ENCODE measurements at places on chromosomes 6 and 20.

DNA sequence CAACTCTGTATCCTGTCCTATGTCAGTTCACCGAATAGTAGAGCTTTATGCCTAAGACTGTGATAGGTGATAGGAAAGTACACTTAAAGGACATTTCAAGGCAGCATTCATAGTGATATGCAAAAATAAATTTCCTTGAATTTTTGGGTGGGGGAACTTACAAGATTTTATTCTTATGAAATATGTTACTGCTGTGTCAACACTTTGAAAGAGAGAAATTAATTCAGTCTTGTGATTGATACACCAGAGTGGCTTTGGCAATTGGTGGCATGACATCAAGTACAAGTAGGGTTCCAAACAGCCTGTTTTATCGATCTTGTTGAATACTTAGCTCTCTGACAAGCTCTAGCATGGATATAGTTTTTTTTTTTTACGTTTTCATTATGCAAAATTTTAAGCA is 72.3 kb downstream of the QKI start:
- no peak for DNase-seq

- DNase-seq = no peak
Measured at GRCh38 chr6:98469141-98469540, 365.2 kb upstream of the POU3F2 start.

DNA sequence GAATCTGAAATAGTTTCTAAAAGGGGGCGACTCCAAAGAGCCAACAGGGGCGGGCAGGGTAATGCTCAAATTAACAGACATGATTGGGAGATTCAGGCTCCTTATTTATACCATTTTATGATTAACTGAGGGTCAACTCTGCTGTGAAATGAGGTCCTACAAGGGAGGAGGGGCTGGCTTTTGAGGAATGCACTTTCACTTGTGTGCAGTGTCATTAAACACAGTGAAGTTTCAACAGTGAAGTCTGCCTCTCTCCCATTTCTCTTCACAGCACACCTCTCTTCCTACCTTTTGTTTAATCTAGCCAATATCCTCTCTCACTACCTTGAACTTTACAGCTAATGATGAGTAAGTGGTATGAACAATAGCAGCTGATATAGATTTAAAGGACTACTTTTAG is 557.3 kb upstream of the CITED2 start:
- no peak for DNase-seq

GRCh38 chr6:115982453-115982852 is 78.2 kb downstream of the FRK start:
- no peak for DNase-seq

DNA sequence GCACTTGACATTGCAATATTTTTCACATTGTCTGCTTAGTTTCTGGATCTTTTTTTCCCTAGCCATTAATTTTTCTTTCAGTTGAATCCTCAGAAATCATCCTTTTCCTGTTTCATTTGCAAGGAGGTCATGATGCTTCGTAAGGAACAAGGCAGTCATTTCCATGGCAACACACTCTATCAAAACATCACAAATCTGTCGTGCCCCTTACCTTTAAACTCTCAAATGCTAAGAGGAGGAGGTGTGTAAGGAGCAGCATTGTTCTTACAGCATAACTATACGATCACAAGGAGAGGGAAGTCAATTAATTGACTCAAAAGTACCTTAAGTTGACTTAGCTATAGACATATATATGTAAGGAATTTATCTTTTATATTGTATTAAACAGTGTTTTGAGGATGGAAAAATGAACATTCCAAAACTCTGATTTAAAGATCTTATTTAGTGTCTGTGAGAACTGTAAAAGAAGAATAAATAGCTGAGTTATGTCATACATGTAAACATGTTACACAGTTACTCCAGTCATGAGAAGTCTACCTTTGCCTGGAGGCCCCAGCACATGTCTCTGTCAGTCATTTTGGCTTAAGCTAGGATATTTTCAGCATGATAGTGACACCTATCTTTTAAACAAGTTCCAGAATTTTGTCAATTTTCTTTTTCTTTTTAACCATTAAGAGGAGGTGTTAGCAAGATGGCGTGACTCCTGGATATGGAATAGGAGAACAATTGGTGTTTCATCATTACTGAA is 41.6 kb downstream of the CDKAL1 start:
- DNase-seq = no peak

GRCh38 chr6:166848979-166849748 is 107.2 kb downstream of the RNASET2 start:
- DNase-seq = no peak

GRCh38 chr6:150204705-150205472 is 62.0 kb downstream of the PPP1R14C start:
- no peak for DNase-seq

DNA sequence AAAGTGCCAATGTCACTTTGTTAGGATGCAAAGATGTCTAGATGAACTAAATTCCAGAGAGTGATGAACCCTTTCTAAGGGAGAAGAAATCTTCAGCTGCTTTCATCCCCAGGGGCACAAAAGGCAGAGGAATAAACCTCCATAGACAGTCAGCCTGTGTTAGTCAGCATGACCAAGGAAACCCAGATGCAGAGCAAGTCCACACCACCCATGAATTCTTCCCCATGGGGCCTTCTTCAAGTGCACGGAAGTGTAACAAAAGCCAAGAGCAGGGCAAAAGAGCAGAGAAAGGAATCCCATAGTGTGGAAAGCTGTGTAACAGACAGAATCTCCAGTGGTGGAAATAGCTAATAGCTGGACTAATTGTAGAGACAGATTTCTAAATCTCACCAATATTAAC is 50.0 kb downstream of the DCDC2 start:
- DNase-seq = no peak

DNA sequence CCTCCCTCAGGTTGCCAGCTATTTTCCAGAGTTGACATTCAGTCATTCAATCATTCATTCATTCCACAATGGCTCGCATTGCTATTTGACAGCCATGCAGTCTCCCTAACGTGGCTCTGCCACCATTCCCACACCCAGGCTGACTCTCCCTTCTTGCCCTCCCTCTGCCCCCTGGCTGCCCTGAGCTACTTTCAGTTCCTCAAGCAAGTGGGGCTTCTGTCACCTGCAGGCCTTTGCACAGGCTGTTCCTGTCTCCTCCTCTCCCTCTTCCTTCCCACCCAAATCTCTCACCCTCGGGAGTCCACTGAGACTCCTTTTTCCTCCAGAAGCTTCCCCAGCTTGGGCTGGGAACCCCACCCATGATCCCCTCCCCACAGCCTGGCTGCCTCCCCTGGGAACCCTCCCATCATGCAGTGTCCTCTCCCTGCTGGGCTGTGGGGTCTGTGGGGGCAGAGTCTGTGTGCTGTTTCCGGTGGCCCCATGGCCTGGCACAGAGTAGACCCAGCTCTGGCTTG is 2.6 kb downstream of the PACSIN1 start:
- no peak for DNase-seq

- DNase-seq = no peak
Measured at GRCh38 chr6:152356016-152356415, 281.1 kb downstream of the SYNE1 start.

- no peak for DNase-seq
Measured at GRCh38 chr20:57505979-57506378, 19.0 kb downstream of the CTCFL start.

GRCh38 chr20:34774449-34774848 is 51.0 kb downstream of the NCOA6 start:
- DNase-seq = no peak

DNA sequence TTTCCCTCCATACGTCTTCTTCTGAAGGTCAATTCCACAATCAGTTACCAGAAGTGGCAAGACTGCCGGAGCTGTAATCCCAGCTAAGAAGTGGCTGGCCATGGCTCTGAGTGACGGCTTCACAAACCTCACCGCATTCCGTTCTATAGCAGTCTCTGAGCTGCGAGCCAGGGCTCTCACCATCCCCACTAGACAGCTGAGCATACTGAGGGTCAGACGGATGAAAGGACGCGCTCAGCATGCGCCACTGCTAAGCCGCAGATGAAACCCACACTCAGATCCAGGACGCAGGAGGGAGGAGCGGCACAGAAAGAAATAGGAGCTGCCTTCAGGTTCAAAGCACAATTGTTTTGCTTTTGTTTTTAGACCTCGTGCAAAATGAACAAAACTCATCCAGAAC is 97.9 kb downstream of the ANKRD60 start:
- no peak for DNase-seq

- DNase-seq = no peak
Measured at GRCh38 chr6:145809785-145810184, 4.8 kb downstream of the FBXO30 start.

DNA sequence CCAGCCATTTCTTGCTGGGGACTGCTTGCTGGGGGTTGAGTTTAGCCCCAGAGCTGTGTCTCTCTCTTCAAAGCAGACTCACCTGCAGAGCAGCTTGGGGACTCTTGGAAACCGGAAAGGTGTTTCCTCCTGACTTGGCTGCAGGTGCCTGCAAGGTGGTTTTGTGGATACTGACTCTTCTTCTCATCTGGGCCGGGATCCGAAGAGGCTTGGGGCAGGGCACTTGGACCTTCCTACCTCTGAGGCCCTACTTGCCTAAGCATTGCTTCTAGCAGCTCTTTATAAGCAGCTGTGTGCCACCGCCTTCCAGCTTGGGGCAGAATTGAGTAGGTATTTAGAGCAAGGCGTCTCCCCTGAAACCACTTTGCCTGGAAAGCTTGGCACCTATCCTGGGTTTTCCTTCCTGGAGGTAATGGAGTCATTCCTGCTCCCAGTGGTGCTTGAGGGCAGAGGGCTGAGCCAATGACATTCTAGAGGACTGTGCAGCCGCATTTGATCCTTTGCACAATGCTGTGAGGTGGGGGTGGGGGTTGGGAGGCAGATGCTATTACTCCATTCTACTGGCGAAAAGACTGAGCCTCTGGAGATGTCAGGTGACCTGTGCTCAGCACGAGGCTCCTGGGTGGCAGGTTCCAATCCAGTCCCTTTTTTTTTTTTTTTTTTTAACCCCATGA is 3.4 kb upstream of the CTSZ start:
- DNase-seq = no peak

DNA sequence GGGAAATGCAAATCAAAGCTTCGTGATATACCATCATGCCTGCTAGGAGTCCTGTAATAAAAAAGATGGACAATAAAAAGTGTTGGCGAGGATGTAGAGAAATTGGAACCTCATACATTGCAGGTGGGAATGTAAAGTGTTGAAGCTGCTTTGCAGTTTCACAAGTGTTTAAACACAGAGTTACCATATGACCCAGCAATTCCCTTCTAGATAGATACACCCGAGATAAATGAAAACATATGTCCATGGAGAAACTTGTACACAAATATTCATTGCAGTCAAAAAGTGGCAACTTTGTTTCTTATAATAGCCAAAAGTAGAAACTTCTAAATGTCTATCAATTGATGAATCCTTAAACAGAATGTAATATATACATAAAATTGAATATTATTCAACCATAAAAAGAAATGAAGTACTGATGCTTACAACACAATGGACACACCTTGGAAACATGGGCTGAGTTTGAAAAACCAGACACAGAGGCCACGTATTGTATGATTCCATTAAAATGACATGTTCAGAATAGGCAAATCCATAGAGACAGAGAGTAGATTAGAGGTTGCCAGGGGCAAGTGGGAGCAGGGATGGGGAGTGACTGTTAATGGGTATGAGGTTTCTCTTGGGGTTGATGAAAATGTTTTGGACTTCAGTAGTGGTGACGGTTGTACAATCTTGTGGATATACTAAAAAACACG is 20.8 kb upstream of the ERVFRD-1 start:
- no peak for DNase-seq

GRCh38 chr6:29629571-29629970 is 3.4 kb downstream of the GABBR1 start:
- DNase-seq = no peak

DNA sequence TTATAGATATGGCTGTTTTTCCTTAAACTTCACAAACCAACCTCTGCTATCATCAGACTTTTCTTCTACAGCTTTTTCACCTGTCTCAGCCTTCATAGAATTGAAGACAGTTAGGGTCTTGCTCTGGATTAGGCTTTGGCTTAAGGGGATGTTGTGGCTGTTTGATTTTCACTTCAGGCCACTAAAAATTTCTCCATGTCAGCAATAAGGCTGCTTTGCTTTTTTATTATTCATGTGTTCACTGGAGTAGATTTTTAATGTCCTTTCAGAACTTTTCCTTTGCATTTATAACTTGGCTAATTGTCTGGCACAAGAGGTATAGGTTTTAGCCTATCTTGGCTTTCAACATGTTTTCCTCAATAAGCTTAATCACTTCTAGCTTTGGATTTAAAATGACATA is 392.6 kb downstream of the RFPL4B start:
- no peak for DNase-seq

DNA sequence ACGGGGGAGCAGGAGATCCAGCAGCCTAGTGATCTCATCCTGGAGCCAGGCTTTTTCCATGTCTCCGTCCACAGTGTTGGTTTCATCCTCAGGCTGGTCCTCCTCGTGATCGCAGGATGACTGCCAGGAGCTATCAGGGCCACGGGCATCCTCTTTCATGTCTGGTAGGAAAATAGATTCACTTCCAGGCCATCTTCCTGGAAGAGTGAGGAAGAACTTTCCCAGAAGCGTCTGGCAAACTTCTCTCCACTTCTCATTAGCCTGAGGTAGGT is 15.3 kb upstream of the SLC9A8 start:
- DNase-seq = no peak

DNA sequence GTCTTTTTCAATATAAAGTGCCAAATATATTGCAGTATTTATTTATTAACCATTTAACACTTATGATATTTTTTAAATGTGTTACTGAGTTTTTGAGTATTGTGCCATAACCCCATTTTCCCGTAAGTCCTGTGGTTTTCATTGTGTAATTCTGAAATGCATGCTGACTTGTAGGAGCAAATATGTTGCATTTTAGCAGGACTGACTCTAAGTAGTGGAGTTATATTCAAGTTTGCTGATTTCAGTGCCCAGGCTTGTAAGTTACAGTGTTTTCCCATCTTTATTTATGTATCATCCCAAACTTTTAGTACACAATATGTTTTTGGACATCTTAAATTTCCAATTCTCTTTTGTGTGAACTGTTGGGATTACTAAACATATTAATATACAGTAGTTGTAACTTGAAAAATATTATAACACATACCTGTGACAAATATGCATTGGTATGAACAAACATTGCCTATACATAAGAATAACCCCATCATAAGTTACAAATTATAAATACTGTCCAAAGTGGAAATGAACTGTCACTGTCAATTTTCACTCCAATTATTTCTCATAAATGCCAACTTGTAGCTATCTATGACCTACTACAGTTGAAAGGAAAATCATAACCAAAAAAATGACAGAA is 179.3 kb upstream of the RUNX2 start:
- DNase-seq = peak; percentile 28
